ENCODE measurements at places on chromosomes 6 and 20.

- no peak for DNase-seq
Observed at GRCh38 chr6:33335916-33336315, 18.4 kb upstream of the ZBTB22 start.

DNA sequence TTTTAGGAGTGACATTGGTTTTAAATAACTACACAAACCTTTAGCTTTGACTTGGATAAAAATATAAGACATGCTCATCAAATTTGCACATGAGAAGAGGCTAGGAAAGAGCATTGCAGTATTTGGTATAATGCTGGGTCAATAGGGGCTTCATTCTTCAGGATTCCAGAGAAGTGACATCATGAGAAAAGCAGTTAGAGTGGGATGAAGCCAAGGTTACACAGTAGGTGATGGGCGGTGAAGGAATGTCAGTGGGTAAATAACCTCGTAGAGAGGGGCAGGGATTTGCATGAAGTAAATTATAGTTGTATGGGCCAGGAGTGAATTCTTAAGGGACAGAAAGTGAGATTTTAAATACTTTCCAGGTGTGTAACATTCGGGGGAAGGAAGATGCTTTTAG lies 216.2 kb downstream of the RFPL4B start:
- DNase-seq = no peak

DNA sequence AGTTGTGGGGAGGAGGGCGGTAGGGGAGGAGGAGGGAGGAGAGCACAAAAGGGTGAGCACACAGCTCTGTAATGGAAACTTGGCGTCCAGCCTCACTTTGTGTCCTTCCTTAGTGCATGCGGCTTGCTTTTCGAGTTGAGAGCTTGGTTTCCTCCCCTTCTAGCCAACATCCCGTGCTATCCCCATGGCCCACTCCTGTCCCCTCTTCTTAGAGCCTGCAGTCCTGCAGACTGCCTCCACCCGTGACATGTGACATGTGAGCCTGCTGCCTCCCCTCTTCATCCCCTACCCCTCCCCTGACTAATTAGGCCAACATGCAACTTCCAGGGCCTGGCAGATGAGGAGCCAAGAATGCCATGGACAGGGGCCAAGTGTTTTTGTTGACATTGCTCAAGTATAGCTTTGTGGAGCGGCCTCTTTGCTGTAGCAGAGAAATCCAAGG lies 63.2 kb downstream of the SLC24A3 start:
- DNase-seq = no peak

DNA sequence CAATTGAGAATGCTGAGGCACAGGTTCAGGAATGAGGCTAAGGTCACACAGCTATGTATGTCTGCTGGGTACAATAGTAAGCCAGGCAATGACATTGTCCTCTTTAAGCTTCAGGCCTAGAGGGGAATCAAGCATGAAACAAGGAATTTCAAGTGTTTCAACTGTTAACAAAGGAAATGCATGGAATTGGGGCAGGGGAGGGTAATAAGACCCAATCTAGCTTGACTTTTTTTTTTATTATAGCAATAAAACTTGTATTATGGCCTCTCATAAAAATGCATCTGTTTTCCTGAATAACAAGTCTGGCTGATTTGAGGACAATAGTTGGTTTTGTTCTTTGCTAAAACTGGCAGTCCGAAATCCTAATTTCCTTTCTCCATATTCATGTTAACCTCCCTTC lies 336.7 kb downstream of the CBLN4 start:
- no peak for DNase-seq

DNA sequence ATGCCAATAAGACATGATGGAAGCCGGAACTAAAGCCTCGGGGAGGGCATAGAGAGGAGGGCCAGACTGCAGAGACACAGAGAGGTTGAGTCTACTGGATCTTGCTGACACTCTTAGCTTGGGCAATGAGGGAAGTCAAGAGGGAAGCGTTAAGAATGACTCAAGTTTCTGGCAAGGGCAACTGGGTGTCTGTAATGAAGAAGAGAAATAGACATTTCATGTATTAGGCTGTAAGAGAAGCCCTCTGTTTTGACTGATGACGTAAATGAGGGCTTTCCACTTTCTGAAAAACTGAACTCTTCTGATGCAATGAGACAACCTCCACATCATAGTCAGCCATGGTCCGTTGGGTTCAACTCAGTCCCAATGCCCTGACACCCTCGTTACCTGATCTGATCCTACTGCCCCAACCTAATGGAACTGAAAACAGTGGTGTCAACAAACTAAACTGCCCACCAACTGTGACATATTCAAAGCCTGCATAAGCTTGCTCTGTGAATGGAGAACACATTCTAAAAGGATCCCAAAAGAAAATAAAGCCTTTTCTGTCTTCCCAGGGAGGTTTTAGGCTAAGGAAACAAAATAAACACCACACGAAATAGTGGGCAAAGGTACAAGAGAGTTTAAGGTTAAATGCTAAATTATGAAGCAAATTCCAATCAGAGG lies 45.8 kb upstream of the PNRC1 start:
- DNase-seq = no peak

- DNase-seq = no peak
Observed at GRCh38 chr6:11018225-11018624, 25.9 kb downstream of the ELOVL2 start.

GRCh38 chr20:15241681-15242080 lies 904.3 kb upstream of the FLRT3 start:
- no peak for DNase-seq

- no peak for DNase-seq
Observed at GRCh38 chr20:57425150-57426013, 34.2 kb downstream of the RBM38 start.

- DNase-seq = no peak
Observed at GRCh38 chr20:21681234-21681921, 24.1 kb upstream of the PAX1 start.

GRCh38 chr6:51910851-51911250 lies 176.6 kb downstream of the PKHD1 start:
- DNase-seq = no peak

DNA sequence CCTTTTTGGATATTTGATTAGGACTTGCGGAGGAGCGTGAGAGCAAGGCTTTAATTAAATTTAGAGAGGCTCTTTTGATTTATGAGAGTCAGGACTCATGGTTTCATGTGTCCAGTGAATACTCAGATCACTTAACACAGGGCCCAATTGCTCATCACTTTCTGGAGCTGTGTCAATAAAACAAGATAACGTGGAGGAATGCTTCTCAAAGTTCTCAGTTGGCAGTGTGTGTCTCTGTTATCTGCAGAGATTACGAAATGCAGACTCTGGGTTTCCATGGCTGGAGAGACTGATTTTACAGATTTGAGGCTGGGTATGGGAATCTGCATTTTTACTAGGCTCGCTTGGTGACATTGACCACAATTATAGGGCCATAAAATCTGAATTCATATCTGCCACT lies 335.8 kb upstream of the FLRT3 start:
- DNase-seq = no peak

GRCh38 chr20:59318803-59319202 lies 18.4 kb downstream of the EDN3 start:
- DNase-seq = no peak

DNA sequence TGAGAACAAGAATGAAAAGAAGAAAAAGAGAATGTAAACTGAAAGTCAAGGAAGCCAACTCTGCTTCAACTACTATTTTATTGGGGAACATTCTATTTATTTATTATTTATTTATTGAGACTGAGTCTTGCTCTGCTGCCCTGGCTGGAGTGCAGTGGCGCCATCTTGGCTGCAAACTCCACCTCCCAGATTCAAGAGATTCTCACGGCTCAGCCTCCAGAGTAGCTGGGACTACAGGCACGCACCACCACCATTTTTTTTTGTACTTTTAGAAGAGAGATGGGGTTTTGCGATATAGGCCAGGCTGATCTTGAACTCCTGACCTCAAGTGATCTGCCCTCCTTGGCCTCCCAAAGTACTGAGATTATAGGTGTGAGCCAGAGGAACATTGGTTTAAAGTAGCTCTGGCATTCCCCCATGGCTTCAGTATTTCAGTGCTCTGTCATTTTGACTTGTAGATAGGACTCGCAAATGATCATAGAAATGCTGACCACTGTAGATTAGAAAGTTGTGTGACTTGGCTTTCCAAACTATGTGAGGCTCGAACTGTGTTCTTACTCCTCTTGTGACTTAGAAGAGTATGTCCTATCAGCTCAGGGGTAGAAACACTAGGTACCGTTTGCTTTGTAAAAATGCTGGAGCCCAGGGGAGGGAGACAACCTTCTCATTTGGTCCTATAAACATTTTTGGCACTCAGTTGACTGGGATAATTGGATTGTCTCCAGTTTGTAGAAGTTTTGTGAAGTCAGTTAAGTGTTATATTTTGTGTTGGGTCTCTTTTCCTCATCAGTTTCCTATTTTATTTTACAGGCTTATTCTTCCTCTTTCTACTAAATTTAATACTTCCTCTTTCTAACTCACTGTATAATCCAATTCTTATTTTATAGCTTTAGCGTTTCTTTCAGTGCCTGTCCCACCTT lies 544.9 kb upstream of the CITED2 start:
- no peak for DNase-seq

DNA sequence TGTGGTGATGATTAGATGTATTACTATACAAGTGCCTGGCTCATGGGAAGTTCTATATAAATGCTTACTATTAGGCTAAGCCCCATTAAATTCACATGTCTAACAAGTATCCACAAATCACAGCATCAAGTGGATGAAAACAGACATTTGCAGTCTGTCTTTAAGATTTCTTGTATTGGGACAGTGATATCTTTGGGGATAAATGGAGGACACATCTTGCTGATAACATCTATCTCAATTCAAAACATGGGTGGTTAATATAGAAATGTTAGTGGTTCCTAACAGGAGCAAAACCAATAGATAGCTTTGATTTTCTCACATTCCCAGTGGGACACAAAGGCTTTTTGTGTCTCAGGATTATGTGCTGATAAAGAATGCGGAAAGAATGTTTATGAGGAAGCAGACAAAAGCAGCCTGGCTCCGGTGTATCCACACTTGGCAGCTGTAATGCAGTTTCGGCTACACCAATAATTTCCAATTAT lies 29.3 kb downstream of the PTPRK start:
- no peak for DNase-seq

DNA sequence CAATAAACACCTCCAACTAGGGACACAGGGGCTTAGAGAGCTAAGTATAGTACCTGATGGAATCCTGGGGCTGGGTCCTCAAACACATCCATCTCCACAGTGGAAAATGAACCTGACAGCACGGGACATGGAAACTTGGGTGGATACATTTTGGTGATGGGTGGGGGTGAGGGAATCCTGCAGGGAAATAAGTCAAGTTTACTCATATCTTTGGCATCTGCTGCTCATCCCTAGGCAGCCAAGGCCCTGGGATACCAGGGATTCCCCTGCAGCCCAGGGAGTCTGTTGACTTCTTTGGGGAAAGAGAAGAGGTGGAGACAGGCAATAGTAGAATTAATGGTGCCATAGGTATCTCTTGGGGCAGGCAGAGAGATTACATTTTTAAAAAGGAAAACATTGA lies 6.6 kb downstream of the APOBEC2 start:
- no peak for DNase-seq

GRCh38 chr6:14305624-14306023 lies 188.1 kb downstream of the CD83 start:
- DNase-seq = no peak

DNA sequence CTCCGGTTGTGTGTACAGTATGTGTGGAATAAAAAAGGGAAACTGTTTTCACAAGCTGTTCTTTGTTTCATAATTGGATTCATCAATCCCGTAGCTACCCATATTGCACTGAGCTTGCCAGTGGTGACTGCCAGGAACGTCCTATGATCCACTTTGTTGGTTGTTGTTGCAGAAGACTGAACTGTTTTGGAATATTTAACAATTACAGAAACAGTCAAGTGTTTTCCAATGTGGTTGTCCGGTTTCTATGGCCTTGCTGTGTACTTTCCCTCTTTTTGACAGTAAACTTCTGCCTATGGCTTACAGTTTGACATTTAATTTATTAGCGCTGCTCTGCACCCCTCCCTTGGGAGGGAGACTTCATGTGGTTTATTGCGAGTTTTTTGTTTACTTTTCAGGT lies 141.2 kb downstream of the DTNBP1 start:
- no peak for DNase-seq

- no peak for DNase-seq
Observed at GRCh38 chr20:8860011-8860495, 208.8 kb upstream of the PLCB4 start.

DNA sequence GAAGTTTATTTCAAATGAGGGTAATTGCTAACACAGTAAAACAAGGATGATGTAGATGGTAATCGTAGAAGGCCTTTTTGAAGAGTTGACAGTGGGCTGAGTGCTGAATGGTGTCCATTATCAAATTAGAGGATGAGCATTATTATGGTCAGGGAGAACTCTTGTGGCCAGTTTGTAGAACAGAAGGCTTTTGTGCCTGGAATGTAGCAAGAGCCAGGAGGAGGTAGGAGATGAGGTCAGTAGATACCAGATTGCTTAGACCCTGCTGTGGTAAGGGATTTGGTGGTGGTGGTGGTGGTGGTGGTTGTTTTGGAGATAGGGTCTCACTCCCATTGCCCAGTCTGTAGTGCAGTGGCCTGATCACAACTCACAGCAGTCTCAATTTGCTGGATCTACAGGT lies 6.2 kb downstream of the CSE1L start:
- no peak for DNase-seq

GRCh38 chr6:164108869-164109769 lies 694.6 kb downstream of the QKI start:
- DNase-seq = no peak

GRCh38 chr6:498795-499231 lies 107.3 kb downstream of the IRF4 start:
- no peak for DNase-seq
